ENCODE measurements at places on chromosomes 2 and 18.

DNA sequence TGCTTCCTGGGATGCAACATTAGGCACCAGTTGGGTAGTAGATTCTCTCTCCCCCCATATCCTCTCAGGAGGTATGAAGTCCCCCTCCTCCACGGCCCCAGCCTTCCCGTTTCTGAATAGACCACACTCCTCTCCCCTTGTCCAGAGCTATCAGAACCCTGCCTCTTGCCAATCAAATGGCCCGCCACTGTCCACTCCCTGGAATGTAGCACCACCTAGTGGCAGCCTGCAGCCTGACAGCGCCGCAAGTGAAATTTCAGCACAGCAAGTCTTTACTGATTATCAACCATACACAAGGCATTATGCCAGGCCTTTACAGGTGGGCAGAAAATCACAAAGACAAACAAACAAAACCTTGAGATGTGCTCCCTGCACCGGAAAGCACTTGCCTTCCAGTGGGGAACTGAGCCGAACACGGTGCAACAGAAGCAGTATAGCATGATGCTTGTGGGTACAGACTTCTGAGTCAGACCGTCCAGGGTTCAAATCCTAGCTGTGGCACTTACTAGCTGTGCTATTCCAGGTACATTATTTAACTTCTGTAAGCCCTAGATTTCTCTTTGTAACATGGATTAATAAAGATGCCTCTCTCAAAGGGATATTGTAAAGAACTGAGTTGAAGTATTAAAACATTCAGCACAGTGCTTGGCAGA lies 174.0 kb downstream of the SMAD2 start:
- DNase-seq, result peak; percentile 44

- DNase-seq, result no peak
These were observed 55.2 kb downstream of the TRAPPC12 start for GRCh38 chr2:3434654-3435053.

DNA sequence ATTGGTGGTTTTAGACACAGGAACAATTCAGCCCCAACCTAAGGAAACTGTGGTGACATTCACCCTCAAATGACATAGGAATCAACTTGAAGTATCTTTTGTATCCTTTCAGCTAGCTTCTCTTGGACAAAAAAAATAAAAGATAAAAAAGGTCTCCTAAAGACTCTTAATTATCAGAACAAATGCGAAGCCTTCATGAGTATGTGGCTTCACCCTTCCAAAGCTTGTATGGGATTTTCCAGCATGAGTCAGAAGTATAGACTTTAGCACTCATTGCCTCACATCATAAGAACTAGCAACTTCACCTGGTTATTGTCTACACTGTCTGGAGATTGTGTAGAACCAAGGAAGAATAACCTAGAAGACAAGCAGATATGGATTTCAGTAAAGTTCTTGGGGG lies 135.4 kb downstream of the LAMA3 start:
- peak; percentile 65 for DNase-seq

DNA sequence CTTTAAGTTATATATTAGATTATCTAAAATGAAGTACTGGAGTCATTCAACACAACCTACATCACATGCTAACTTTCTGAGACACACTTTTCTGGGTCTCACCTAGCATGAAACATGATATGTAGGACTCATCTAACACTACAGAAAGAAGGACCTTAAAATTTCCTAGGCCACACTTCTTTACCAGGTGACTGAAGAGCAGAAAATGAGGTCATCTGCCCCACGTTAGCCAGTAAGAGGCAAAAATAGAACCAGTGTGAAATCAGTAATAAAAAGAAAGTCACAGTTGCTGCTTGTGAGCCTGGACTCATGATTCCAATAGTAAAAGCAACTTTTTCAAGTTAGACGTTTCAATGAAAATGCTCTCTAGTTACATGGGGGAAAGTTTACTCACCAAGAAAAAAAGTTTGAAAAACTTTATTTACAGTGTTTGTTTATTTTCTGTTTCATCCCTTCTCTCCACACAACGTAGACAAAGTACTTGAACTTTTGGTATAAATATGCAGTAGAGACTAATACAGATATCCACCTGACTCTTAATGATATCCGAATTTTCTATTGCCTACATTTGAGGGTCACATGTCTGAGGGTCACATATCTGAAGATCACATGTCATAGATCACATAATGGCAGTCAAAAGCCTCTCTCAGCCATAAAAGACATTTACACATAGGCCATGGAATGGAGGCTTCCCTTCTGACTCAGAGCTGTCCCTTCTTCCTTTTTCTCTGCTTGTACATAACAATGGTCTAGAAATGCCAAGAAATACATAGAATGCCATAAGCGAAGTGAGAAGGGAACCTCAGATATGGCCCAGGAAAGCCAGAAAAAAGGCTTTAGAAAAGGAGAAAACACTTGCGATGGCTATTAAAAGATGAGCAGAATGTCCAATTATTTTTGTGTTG lies 362.9 kb downstream of the ZEB2 start:
- DNase-seq, result no peak

- peak; percentile 32 for DNase-seq
These were observed 185.7 kb downstream of the TPGS2 start for GRCh38 chr18:36643061-36643460.

DNA sequence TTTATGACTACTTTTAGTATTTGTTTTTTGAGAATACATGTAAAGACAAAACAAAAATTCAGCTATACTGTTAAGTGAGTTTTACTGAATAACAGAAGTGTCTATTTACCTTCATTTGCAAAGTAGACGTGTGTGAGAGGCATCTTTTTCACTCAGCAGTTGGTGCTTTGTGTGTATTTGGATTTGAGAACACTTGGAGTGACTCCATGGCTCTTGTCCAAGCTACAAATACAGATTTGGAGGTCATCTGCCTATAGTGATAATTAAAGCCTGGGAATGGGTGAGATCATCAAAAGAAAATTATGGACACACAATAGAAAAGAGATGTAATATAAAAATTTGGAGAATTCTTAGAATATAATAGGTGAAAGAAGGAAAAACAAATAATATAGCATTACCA lies 6.2 kb downstream of the NAB1 start:
- DNase-seq, result no peak

DNA sequence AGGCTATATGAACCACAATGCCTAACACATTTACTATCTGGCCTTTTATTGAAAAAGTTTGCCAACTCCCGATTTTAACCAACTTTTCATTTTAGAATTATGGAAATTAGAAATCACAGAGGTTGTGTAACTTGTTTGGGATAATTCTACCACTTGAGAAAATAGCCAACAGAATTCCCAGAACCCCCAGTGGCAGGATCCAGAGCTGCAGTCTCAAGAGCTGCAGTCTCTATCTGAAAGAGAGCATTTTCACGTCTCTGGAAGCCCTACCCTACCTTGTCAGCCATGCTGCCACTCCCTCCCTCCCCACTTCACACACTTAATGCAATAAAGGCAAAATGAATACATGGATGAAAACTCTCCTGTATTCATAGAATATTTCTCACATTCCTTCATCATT lies 23.4 kb upstream of the TSPYL6 start:
- no peak for DNase-seq

GRCh38 chr2:188628989-188629752 lies 337.5 kb downstream of the GULP1 start:
- DNase-seq, result peak; percentile 30

DNA sequence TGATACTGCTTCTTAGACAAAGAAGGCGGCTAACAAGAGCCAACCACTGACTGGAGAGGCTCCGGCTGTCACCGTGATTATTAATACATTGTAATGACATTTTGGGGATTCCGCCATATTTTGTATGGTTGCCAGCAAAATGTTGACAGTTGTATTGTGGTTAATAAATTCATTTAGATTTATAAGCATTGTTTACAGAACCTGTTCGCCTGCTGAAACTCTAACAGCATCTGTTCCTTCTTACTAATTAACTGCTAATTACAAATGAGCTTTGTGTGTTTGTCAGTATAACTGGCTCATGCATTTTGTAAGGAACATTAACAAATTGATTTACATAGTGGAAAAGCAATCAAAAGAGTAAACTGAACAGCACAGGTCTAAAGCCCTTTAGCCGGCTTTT lies 332.4 kb downstream of the GBX2 start:
- no peak for DNase-seq

DNA sequence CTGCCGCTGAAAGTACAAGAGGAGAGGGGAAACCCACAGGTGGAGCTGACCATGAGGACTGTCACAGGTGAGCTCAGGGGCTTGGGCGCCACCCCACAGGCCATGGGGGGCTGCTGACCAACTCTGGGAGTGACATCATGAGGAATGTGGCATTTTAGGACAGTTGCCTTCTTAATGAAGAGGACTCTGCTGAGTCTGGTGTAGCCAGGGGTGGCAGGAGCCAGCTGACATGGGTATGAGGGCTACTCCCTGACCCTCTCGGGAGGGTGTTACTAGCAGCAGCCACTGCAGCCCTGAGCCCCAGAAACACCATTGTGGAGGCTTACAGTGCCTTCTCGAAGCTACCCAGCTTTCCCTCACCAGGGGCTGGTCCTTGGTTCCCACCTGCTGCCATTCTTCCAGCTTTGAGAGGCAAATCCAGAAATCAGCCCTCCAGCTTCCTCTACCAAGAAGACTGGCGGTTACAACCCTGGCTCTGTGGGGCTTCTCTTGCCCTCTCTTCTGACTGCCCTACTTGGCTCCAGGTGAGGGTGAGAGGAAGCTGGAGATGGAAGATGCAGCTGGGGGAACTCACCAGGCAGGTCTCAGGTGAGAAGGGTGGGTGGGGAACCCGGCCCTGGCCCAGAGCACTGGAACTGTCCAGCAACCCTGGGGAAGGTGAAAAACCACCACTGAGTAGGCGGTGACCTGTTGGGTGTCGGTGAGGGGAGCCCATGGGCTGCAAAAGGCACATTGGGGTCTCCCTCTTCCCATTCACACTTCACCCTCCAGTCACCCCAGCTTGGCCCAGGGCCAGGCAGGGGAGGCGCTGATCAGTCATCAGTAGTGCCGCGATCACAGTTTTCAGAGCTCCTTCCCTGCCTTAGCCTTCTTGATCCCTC lies 98.5 kb downstream of the MCFD2 start:
- no peak for DNase-seq

GRCh38 chr2:47178341-47178740 lies 23.2 kb upstream of the STPG4 start:
- DNase-seq, result no peak

GRCh38 chr2:85958731-85959130 lies 69.9 kb upstream of the ST3GAL5 start:
- DNase-seq, result no peak

DNA sequence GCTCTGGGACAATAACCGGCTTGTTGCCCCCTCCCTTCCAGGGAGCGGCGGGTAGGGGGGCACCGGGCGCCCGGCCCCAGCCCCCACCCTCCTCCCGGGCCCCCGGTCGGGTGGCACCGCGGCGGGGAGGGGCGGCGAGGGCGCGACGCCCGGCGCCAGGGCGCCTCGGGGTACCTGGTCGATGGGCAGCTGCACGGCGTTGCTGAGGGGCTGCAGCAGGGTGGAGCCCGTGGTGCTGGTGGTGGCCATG lies 193 bp downstream of the MBOAT2 start:
- DNase-seq, result no peak

DNA sequence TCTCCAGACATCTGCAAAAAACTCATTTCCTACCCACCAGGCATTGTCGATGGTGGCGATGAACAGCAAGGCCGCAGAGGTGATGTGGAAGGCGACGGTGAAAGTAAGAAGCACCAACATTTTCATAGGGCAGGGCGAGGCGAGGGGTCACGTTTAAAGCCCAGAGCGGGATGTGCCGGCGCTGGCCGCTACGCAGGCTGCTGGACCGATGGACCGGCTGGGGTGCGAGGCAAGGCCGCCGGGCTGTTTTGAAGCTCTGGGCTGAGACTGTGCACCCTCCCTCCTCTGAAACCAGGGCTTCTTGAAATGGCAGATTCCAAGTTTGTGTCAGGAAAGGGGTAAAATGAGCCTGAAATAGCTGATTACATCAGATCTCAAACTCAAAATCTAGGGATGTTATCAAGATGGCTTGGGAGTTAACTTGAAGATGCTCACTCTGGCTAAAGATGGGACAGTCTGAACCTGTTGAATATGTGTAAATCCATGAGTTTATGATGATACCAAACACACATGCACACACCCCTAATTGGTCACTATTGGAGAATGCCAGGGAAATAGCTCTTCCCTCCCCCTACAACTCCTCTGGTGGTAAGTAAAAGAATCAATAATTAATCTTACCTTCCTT lies 31.6 kb upstream of the GAREM2 start:
- DNase-seq, result no peak

DNA sequence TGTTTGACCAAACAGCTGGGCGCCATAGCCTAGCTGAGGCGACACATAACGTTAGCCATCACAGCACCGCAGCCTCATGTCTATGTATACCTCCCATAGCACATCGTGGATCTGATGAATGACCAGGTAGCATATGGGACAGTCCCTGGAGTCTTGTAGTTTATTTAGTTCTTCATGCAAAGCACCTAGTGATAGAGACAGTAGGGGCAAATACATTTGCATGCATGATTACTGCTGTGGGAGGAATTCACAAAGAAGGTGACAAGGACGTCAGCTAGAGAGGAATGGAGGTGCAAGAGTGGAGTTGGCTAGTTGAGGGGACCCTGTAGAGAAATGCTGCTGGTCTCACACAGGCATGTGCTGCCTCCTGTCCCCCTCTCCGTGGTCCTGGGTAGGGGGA lies 478.9 kb upstream of the HS6ST1 start:
- DNase-seq, result no peak

- no peak for DNase-seq
These were observed 81.6 kb upstream of the CTDP1 start for GRCh38 chr18:79597831-79598632.

DNA sequence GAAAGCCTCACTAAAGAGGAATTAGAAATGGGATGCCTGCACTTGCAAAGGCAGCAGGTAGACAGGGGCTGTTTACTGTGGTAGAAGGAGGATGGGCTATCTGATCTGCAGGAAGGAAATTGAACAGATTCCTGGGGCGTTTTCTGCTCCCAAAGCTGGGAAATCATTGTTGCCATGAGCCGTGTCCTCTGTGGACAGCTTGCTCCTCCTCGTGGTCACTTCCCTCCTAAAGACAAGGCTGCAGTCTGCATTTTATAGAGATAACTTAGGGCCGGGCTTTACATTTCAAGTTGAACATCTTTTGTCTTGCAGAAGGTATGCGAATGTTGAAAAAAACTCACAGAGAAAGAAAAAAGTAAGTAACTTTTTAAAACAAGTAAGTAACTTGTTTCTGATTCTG lies 50.9 kb downstream of the DCDC2C start:
- DNase-seq, result no peak

DNA sequence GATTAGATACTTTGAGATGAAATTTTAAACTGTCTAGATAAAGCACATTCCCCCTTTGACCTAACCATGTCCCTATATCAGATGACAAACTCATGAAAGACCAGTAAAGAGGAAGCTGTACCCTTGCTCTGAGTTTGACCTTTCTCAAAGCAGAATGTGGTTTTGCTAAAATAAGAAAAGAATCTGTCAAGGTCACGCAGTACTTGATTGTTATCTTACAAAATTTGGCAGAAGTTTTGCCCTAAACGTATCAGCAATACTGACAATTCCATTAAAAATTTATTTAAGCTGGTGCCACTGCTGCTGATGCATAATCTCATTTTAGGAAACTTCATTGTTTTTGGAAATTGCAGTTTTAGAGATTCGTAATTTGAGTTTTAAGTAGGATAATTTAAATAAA lies 31.2 kb upstream of the GALM start:
- no peak for DNase-seq

All from amniotic epithelial cell (primary cell).